ENCODE measurements at places on chromosomes 12 and 14. TPM values are rescaled to one million over a fixed set of nuclear protein-coding genes. Genes with fewer than 3 reads are reported as not detected.

DNA sequence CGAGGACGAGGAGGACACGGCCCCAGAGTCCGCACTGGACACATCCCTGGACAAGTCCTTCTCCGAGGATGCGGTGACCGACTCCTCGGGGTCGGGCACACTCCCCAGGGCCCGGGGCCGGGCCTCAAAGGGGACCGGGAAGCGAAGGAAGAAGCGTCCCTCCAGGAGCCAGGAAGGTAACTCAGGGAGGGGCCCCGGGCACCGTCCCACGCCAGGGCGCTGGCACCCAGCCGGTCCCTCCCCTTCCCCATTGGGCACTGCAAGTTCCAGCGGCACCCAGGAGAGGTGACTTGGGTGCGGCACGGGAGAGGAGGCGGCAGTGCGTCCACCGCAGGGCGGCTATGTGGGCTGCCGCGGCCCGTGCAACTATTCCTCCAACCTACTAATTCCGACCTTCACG is 9.3 kb upstream of the ADSS1 start:
- DNase-seq: no peak

DNA sequence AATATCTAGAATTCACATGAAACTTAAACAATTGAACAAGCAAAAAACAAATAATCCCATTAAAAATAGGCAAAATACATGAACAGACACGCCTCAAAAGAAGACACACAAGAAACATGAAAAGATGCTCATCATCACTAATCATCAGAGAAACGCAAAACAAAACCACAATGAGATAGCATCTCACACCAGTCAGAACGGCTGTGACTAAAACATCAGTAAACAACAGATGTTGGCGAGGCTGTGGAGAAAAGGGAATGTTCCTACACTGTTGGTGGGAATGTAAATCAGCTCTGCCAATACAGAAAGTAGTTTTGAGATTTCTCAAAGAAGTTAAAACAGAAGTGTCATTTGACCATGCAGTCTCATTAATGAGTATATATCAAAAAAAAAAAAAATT is 121.3 kb downstream of the PTPRO start:
- no peak for DNase-seq

DNA sequence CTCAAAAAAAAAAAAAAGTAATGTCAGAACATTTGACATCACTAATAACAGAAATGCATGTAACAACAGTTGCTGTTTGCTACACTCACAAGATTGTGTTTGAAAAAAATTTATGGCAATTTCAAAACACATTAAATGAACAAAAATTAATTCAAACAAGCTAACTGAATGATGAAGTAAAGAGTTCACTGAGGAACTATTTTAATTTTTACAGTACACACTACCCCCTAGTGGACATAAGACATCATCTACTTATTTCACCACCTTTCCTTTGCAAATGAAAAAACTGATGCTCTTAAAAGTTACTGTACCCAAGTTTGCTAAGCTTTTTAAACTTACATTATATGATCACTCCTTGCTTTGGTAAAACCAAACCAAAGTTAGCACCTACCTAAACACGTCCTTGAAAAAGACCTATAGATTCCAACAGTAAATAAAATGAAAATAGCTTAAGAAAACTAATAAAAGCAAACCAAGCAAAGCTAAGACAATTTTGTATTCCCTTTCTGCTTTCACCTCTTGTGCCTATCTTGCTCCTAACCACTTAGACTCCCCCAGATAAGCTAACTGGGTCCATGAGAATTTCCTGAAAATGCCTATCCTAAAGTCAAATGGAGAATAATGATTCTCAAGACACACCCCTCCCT is 22.2 kb downstream of the UBE2N start:
- DNase-seq: no peak

GRCh38 chr12:90757957-90758356 is 197.0 kb downstream of the CCER1 start:
- no peak for DNase-seq

DNA sequence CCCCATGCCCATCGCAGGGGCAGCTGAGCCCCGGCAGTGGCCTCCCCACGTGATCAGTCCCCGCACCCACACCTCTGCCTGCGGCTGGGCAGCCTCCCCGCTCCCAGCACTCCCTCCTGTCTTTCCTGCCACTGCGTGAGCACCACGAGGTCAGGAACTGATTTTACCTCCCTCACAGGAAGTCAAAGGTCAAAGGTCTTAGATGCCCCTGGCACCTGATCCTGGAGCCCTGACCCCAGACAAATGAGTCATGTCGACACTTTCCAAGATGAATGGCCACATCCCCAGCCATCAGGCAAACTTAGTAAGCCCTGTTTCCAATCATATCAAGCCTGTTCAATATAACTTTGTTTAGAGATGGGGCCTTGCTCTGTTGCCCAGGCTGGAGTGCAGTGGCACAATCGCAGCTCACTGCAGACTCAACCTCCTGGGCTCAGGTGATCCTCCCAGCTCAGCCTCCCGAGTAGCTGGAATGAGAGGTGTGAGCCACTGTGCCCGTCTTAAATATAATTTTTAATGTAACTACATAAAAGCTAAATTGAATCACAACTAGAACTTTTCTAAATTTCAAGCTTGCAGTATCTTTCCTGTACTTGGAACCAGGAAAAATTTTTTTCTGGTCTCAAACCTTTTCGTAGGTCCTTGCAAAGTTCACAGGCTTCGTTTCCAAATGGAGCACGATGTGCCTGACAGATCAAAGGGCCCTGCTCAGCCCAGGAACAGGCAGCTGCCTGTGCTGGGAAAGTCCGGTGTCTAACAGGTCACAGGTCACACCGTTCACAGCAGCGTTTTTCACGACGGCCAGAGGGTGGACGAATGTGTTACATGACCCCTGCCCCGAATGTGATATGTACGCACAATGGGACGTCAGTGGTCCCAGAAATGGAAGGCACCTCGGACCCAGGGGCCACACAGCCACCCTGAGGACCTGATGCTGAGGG is 1.9 kb downstream of the LRCOL1 start:
- no peak for DNase-seq

GRCh38 chr12:1880153-1880845 is 38.2 kb downstream of the CACNA2D4 start:
- DNase-seq: no peak

GRCh38 chr14:75738192-75738591 is 77.1 kb downstream of the TTLL5 start:
- DNase-seq: no peak

DNA sequence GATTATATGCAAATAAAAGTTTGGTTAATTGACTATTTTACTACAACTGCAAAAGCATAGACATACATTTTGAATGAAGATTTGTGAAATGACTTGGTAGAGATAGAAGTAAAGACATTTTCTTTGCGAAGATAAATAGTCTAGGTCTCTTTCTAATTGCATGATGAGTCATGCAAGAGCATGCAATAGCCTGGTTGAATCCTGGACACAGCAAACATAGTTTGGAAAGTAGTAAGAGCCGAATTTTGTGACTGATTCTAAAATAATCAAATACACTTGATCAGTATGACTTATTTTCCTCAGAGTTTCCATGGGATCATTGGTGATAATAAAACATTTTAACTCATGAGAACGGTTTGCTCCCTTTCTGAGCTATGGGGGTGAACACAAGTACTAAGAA is 27.7 kb upstream of the CAND1 start:
- DNase-seq: no peak

DNA sequence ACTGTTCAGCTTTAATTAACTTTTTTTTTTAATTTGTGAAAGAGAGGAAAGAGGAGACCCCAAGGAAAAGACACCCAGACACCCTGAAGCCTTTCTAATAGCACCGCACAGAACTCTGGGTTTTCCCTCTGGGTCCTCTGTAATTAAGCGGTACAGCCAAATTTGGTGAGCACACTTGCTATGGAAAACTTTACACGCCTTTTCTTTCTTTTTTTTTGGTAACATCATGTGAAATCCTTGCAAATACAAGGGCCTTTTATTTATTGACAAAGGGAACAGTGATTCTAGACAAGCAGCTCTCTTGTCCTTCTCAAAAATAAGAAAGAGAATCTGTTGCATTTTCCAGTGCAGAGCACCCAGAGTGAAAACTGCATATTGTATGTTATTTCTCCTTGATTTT is 44.4 kb upstream of the CPM start:
- no peak for DNase-seq

GRCh38 chr12:1287446-1287975 is 296.5 kb downstream of the ERC1 start:
- no peak for DNase-seq

AKAP6 gene
- 5.7 TPM for polyA plus RNA-seq

LMNTD1 gene
- 0.35 TPM for polyA plus RNA-seq

PRH2 gene
- 0.44 TPM for polyA plus RNA-seq

CACNA1C gene
- polyA plus RNA-seq: 11.9 TPM

C12orf50 gene
- polyA plus RNA-seq: 0.63 TPM
